ENCODE measurements at places on chromosomes 2 and 18.

- no peak for DNase-seq
Observed at GRCh38 chr18:54075689-54076088, 148.8 kb downstream of the MBD2 start.

DNA sequence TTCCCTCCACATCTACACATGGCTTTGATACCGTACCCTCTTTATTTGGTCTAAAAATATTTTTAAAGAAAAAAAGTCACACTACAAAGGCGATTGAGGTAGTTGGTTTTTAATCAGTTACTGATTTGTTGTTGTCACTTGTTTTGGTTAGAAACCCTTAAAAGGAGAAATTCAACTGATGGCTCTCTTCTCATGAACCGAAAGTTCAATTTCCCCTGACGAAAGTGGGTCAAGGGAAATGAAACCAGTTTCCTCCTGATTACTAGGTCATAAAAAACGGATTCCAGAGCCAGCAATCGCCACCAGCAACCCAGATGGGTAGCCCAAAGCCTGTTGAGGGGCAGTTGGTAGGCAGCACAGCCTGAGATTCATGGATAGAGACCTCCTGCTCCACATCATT, 63.2 kb downstream of the DLGAP1 start:
- no peak for DNase-seq

- no peak for DNase-seq
Observed at GRCh38 chr18:55421615-55422419, 166.2 kb downstream of the TCF4 start.

DNA sequence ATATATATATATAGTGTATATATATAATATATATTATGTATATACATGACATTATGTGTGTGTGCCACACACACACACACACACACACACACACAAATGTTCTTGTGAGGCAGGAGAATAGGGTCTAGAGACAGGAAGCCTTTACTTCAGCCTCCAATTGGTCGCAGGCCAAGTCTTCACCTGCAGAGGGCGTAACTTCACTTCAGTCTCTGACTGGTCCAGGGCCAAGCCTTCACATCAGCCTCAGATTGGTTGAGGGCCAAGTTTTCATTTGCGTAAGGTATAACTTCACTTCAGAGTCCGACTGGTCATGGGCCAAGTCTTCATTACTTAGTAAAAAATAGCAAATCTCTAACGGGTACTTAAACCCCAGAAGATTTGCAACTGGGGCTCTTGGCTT, 13.2 kb upstream of the SS18 start:
- peak; percentile 7 for DNase-seq

Measured in stimulated activated CD8-positive, alpha-beta memory T cell treated with anti-CD3 and anti-CD28 coated beads, Interleukin-2, amount 100 ng/mL, for 48 hours (primary cell).